ENCODE measurements at places on chromosomes 2 and 18.

GRCh38 chr2:233349005-233349998, 5.0 kb upstream of the DGKD start:
- no peak for DNase-seq

DNA sequence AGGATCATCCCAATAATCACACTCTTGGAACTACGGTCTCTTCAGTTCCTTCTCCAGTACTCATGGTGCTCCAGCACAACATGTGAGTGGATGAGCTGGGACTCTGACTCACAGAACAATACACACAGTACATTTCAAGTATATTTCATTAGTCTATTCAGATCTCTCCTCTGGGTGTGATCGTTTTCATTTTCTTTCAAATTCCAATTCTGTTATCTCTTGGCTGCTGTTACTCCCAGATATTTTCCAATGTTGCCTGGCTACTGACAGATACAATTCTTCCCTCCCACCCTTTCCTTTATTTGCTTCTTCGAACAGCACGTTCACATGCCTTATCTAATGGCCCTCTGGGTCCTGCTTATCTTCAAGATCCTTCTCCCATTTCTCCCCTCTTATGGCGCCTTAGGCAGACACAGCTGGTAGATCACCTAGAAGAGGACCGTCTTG, 216.0 kb downstream of the ACKR3 start:
- DNase-seq, result no peak

- no peak for DNase-seq
Observed at GRCh38 chr2:21358976-21359375, 235.2 kb downstream of the TDRD15 start.

DNA sequence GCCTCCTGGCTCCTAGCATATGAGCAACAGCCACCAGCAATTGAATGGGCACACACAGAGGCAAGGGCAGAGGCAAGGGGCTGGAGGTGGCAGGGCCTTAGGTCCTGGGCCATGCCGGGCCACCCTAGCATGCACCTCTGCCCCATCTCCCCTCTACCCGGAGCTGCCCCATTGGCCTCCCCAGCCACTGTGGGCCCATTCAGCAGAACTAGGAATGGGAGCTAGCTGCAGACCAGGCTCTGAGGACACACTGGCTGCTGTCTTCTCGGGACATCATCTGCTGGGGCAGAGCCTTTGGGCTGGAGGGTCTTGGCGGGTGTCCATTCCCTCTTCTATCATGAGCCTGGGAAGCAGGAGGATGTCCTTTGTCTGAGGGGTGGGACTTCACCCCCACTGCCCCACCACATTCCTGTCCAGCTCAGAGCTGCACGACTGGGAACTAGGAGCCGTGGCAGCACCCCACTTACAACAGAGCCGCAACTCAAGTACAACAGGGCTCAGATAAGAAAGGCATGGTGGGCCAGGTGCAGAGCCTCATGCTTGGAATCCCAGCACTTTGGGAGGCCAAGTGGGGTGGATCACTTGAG, 800 bp downstream of the VIL1 start:
- no peak for DNase-seq

DNA sequence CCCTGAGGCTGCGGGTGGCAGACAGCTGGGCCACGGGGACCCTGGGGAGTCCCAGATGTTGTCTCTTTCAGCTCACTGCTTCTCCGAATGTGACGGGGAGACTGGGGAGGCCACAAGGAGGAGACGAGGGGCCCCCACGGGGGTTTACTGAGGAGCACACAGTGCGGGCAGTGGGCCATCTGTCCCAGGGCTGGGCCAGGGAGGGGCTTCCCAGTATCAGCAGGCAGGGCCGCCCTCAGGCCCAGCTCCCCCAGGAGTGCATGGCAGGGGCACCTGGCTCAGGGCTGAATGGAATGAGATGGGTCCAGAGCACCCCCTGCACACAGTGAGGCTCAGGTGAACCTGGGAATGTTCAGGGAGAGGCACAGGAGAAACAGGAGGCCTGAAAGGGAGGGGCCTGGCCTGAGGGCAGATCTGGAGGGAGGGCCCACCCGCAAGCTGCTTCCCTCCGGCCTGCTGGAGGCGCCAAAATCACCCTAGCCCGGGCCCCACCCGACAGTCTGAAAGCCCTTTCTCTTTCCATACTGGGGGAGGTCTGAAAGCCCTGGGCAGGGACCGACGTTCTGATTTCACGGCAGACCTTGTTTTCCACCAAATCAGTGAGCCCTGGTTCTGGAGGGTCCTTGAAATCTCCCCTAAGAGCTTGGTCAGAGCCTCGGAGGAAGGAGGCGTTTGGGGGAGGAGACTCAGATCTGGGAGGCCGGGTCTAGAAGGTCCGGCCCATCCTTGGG, 35.5 kb upstream of the PTMA start:
- no peak for DNase-seq
